ENCODE measurements at places on chromosomes 2 and 18.

DNA sequence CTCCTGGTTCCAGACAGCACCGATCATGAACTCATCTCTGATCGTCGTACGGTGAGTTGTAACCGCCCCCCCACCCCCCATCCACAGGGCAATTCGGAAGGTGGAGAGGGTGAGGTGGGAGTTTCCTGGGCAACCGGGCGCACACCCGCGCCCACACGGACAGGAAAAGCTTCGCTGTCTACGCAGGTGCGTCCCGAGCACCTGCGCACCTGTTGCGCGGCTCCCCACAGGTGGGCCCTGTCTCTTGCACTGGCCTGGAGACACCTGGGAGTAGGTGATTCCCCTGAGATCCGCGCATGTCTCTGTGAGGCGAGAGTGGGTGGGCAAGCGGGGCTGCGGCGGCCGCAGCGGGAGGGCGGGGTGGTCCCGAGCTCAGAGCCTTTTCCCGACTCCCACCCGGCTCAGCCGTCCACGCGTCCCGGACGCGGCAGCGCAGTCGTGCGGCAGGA is 459 bp upstream of the ATP6V1C2 start:
- no peak for DNase-seq

- no peak for DNase-seq
Measured at GRCh38 chr2:101956465-101957438, 35.0 kb upstream of the IL1R2 start.

DNA sequence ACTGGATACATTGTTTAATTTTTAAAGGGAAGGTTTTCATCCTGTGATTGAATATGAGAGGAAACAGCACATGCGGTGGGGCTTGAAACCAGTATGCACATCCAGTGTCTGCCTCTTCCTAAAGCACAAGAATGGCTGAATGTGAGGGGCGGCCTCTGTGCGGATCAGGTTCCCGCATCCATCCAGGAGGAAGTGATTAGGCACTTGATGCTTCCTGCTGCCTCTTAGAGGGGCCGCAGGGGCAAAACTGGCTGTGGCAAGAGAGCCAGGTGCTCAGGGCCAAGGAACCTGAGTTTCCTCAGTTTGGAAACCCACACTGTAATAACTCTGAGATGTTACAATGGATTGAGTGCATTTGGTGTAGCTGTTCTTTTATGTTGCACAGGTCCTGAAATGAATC is 48.8 kb downstream of the THNSL2 start:
- no peak for DNase-seq

DNA sequence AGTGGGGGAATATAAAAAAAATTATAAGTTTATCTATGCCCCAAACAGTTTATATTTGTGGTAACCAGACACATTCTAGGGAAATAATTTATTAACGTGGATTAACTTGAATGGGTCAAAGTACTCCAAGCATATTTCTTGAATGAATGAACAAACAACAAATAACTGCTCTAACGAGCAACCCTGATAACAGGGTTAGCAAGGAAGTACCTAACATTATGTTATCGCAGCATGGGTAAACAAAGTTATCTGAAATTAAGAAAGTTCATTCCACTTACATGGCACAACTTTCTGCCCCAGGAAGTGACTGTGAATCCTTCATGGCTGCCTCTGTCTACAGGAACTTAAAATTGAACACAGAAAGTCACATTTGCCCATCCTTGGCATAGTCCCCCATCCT is 812.9 kb upstream of the ACVR2A start:
- DNase-seq, result no peak

DNA sequence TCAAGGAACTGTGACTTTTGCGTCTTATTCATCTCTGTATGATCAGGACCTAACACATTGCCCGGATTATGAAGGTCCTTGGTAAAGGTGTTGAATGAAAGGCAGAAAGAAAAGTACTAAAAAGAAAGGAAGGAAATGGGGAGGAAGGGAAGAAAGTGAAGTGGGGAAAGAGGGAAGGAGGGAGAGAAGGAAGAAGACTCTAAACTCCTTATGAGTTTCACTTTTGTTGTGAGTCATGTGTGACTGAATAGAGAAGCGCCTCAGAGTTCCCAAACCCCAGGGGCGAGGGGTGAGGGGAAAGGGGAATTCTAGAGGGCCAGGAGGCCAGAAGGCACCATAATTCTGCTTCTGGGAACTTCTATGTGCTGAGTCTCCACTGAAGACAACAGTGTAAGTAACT is 30.9 kb upstream of the OSBPL6 start:
- no peak for DNase-seq

DNA sequence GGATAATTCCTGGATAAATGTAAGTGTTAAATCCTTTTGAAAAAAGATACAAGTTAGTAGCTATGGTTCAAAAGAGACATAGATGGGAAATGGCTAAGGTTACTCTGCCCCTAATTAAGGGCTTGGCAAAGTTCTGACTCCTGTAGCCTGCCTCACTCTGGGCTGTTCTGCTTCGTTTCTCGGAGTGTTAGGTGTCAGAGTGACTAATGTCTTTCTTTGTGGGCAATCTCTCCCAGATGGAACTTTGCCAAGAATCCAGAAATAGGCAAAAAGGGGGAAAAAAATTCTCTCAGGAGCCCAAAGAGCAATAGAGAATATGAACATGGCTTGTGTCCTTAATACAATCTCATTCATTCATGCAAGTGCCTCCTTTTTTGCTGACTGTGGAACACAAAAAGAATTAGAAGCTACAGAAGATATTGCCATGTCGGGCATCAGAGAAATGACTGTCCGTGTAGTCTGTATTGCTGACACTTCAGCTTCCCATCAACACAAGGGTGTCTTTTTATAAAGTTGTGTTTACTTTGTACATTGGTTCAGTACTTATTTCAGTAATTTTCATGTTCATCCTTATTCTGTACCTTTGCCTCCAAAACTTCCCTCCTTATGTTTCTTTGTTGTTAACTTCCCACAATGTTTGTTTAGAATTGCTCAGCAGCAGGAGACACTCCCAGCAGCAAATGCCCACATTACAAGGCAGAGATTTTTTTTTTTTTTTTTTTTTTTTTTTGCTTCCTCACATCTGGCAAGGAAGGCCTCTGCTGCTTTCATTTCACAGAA is 134.0 kb downstream of the FTCDNL1 start:
- peak; percentile 52 for DNase-seq

DNA sequence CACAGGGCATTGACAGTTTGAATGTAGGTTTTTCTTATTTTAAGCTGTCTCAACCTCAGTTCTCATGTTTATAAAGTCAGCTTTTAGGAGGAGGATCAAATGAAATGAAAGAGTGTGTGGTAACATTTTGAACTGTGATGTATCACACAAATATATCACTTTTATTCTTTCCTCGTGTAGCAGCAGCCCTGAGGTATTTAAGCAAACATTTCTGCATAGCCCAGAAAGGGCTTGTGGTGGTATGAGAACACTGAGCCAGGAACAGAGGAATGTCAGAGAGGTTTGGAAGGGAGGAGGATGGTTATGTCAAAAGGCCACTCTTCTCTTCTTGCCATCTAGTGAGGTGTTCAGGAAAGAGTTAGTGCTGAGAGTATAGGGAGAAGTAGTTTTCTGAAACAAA is 150.2 kb downstream of the PARD3B start:
- no peak for DNase-seq

DNA sequence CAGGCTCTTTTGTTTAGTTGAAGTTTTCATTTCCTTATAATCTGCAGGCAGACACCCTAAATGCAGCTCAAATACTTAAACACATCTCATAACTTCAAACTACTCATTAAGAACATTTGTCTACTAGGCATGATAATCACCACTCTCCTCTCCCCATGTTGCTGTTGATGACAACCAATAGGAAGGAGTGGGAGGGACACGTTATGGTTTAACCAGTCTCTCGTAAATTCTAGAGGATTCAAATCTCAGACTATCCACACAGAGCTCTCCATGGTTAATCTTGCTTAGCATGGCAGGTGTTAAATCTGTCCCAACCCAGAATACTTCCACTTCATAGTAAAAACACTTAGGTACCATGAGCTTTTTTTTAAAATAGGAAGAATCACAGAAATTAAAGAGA is 127.4 kb upstream of the AQP4 start:
- no peak for DNase-seq

GRCh38 chr2:73979686-73980085 is 5.0 kb upstream of the TET3 start:
- DNase-seq, result no peak

GRCh38 chr2:238720232-238720672 is 127.6 kb upstream of the TWIST2 start:
- peak; percentile 41 for DNase-seq

GRCh38 chr18:13570856-13571495 is 155.4 kb downstream of the FAM210A start:
- DNase-seq, result no peak

- no peak for DNase-seq
Measured at GRCh38 chr2:198587741-198588140, 783.3 kb downstream of the PLCL1 start.

GRCh38 chr18:55097456-55098170 is 138.4 kb upstream of the CCDC68 start:
- no peak for DNase-seq

DNA sequence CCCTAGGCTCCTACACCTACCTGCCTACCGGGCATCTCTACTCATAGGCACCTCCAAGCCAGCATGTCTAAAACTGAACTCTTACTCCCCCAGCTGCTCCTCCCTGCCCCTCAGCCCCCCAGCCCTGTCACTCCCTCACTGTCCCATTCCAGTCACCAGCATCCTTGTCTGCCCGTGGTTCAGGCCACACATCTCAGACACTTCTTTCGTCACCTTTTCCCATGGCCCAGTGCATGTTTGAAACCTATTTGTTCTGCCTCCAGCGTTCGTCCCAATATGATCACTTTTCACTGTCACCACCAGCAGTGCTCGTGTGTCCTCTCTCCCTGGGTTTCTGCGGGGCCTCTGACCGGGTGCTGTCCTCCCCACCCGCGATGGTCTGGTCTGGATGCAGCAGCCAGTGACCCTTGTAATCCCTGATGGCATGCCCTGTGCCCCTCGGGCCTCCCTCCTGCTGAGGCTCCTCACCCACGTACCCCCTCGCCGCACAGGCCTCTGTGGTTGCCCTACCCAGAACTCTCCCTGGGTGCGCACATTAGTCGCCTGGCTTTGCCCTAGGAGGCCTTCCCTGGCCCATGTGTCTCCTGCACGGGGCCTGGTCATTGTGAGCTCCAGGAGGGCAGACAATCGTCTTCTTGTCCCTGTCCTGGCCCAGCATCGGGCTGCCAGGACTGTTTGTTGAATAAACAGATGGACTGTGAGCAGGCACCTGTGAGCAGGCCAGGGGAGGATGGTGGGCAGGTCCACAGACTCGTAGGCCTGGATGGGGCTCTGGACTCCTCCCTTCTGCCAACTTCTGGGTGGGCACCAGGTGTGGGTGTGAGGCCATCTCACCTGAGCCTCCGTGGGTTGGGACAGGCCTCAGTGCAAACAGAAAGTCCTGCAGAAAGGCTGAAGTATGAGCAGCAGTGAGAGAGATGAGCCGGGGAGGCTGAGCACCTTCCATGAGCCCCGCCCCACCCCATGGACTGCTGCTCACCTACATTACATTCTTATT is 15.5 kb downstream of the LDLRAD4 start:
- DNase-seq, result no peak

DNA sequence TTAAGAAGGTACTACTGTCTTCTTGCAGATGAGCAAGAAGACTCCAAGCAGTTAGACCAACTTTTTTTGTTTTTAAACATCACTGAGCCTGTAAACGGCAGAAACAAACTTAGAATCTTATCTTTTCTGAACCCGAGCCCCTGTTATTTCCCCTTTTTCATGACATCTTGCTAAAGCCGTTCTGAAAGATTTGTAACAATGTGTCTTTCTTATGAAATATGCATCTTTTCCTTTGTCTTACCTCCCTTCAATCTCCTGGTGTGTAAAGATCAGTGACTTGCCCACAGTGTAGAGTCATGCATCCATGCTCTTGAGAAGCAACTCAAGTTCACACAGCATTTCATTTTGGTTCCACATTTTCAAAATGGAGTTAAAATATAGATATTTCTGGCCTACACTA is 288.8 kb upstream of the CELF4 start:
- DNase-seq, result no peak
